RPMI8226 (cell line): ENCODE measurements at places on chromosomes 4 and X.

GRCh38 chr4:168656055-168656660 lies 159.3 kb downstream of the PALLD start:
- DNase-seq, result no peak

DNA sequence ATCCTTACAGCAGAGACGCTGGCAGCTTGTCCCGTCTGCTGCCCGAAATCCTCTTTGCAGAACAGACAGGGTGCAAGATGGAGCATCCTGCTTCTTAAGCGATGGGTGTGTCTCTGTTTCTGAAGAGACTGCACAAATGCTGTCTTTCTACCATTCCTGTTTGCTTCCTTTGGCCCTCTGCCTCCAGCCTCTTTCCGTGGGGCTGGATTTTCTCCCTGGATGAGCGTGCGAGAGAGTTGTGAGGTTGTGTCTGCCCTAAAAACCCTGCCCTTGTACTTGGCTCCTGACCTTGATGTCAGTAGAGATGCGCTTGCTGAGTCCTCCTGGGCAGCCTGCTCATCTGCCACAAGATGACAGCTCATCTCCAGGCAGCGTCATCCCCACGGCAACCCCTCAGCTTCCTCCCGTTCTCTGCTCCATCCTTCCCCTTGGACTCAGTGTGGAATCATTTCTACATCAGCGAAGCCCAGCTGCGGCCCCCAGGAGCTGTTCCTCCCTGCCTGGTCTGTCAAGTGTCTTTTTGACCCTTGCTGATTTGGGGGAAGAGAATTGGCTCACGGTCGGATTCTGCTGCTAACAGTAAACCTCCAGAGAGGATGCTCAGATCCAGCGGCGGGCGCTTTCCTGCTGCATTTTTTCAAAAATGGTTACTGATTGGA lies 246.2 kb downstream of the ASMT start:
- DNase-seq, result no peak

DNA sequence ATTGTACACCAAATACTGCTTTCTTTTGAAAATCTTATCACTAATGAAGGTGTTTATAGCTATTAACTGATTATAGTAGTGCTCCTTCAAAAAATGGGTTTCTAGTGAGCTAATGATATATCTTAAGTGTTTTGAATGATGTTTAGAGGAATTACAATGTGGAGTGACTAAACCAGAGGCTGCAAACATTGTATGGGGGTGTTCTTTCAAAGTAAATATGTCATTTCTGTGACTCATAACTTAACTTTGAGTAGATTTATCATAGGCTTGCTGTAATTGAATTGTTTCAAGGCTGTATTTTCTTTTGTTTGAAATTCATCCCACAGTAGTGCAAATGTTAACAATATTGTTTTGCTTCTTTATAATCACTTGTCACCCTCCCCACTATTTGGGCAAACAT lies 141.6 kb downstream of the IL1RAPL2 start:
- DNase-seq, result no peak

DNA sequence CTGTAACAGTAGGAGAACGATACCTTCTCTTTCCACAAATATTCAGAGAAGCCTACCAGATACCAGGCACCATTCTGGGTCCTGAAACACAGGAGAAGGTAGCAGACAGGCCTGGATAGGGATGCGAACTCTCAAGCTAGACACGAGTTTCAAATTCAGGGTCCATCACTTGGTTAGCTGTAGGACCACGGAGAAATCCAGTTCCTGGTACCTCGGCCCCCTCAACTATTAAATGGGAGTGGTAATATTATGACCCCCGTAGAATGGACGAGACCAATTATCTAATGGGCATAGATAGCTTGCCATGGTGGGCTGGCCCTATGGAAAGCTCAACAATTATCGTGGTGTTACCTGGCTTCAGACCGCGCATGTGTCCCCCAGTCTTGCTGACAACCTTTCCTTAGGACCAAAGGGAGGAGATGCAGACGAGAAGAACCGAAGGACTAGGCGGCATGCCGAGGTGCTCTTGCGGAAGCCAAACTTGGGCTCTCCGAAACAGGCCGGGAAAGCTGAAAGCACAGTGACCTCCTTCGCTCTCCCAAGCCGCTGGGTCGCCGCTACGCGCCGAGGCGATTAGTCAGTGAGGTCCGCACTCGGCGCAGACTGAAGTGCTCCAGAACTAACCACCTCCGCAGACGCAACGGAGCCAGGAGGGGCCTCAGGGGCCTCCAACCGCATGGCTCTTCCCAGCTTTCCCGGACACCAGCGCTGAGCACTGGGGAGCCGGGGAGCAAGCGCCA lies 19.6 kb downstream of the NKX3-2 start:
- no peak for DNase-seq

- no peak for DNase-seq
Measured at GRCh38 chr4:132417220-132417619, 731.9 kb upstream of the PCDH10 start.

DNA sequence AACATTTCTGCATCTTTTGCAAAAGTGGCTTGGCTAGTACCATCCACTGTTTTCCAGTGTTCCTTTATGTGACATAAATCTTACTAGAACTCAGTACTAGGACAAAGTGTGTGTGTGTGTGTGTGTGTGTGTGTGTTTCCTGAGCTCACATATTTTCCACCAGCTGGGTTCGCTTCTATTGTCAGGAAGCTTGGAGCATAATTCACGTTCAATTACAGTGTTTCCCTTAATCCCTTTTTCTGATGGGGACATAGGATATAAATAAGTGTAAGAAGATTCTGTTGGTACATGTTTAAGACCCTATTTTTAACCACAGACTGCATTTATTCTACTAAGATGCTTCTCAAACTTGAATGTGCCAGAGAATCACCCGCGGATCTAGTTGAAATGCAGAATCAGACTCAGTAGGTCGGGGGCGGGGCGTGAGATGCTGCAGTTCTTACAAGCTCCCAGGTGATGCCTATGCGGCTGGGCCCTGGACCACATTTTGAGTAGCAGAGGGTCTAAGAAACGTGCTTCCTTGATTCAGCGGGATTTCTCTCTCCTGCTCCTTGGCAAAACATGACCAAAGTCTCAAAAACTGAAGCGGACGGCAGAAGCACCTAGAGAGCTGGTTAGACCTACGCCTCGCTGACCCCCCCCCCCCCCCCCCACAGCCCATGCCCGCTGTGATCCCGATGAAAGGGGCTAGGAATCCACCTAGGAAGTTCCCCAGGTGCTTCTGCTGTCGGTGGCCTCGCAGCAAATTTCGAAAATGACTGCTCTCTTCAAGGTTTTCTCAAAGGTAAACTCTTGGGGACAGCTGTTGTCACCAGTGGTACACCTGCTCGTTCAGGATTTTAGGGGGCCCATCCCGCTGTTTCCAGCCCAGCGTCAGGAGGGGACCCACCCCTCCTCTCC lies 797 bp downstream of the CD99L2 start:
- peak; percentile 46 for DNase-seq

GRCh38 chr4:112951362-112952312 lies 97.8 kb upstream of the ANK2 start:
- DNase-seq, result no peak

- no peak for DNase-seq
Measured at GRCh38 chr4:77181720-77182119, 24.7 kb downstream of the CCNG2 start.

- peak; percentile 38 for DNase-seq
Measured at GRCh38 chr4:140252742-140253555, 99.0 kb upstream of the MAML3 start.

DNA sequence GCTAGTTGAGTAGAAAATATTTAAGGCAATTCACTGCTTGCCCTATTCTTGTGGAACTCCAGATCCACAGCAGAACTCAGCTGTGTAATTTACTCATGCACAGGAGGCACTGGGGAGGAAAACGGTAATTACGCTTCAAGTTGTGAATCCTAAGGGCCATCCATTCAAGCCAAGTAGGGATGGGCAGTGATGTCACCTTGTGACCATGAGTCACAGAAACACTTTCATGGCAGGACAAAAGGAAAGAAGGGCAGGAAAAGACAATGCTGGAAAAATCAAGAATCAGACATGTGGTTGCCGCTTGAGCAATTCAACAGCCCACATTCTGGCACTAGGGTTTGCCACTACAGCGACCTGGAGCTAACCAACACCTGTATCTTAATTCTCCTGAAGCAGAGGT lies 1.4 kb downstream of the PAQR3 start:
- no peak for DNase-seq

- DNase-seq, result no peak
Measured at GRCh38 chrX:3262901-3263300, 83.6 kb downstream of the MXRA5 start.

DNA sequence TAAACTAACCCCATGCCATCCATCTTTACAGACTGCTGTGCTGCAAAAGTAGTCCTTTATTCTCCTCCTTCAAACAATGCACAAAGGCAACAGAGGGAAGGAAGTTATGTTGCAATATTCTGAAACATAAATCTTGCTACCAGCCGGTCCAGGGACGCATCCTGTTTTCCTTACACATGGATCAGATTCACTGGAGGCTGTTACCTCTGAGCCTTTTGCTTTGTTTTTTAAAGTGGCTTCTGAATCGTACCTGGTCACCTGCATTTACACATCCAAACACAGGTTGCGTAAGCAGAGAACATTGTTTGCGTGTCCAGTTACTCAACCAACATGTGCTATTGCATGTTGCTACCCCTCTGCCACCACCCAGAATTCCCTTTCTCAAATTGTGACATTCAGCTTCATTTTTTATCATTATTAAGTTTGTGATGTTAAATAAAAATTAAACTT lies 8.8 kb downstream of the PPARGC1A start:
- no peak for DNase-seq

DNA sequence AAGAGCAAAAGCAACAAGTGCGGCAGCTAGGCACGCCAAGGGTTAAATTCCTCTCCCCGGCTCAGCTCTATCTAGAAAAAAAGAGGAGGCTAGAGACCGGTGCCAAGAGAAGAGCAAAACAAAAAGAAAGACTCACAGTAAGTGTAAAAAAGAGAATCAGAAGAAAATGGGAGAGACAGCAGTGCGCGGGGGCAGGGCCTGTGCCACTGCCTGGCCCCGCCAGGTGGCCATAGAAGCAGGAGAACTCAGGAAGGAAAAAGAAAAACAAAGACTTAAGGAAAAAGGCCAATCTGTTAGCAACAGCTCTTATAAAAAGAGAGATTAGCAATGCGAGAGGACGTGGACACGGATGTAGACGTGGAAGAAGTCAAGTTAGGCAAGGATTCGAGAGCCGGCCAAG lies 3.2 kb downstream of the ACOX3 start:
- DNase-seq, result no peak

GRCh38 chr4:118012142-118012541 lies 22.1 kb upstream of the NDST3 start:
- no peak for DNase-seq

- no peak for DNase-seq
Measured at GRCh38 chrX:20740443-20740842, 473.7 kb upstream of the RPS6KA3 start.

DNA sequence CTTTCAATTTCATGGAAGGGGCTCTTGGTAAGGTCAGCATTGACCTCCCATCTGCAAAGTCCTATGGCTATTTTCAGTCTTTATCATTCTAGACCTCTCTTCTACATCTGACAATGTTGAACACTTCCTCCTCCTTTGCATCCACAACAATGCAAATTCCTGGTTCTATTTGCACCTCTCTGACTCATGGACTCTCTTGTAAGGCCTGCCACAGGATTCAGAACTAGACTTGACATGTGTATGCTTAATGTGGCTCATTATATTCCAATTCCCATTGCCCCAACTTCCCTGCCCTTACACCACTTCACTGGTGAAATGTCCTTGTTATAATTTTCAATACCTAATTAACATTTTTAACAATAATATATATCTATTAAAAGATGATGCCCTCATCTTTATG lies 314.3 kb upstream of the FGF13 start:
- no peak for DNase-seq

- DNase-seq, result no peak
Measured at GRCh38 chr4:844752-845232, 18.9 kb upstream of the CPLX1 start.

DNA sequence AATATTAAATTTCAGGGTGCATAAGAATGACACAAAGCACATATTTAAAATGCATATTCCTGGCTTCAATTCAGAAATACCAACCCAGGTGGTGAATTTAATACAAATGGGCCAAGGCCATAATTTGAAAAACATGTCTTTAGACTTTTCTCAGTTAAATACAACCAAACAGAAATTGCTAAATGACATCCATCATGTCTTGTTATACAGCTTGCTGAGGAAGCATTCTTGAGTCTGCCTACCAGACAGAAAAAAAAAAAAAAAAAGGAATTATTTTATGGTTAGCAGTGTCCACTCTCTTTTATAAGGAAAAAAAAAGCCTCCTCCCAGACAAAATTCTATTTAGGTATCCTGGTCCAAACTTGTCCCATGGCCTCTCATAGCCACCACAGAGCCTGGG lies 119.1 kb downstream of the PAPSS1 start:
- no peak for DNase-seq
